Activated naive CD4-positive, alpha-beta T cell (primary cell): ENCODE measurements at places on chromosomes 4 and X.

DNA sequence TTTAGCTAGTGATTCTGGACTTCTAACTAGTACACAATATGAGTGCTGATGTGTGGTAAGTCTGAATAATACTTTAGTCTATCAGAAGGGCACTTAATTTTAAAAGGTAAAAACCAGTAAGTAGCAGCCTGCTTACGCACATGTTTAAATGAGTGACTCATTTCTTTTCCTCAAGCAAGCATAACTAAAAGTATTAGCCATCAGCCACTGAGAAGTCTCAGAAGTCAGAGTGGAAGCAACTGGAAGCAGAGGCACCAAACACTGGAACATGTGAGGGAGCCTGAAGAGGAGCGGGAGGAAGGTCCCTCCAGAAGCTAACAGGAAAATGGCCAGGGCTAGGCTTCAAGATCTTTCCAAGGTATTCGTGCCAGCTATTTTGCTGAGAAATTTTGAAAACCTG is 257.7 kb downstream of the RAPGEF2 start:
- DNase-seq: no peak

GRCh38 chrX:65451663-65452062 is 82.9 kb downstream of the LAS1L start:
- DNase-seq: no peak

DNA sequence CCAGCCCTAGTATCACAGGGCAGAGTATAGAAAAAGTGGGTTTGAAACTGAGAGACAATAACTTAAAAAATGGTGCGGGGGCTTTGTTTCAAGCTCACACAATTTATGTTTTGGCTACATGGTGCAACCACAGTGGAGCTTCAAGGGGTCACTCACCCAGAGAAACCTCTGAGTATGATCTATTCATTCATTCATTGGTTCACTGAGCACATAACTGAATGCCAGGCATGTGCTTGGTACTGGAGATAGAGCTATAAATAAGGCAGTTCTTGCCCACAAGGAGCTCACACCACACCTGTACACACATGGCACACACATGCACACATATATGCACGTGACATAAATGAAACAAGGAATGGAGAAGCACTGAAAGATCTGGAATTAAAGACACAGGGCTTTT is 171.4 kb downstream of the NHS start:
- no peak for DNase-seq

DNA sequence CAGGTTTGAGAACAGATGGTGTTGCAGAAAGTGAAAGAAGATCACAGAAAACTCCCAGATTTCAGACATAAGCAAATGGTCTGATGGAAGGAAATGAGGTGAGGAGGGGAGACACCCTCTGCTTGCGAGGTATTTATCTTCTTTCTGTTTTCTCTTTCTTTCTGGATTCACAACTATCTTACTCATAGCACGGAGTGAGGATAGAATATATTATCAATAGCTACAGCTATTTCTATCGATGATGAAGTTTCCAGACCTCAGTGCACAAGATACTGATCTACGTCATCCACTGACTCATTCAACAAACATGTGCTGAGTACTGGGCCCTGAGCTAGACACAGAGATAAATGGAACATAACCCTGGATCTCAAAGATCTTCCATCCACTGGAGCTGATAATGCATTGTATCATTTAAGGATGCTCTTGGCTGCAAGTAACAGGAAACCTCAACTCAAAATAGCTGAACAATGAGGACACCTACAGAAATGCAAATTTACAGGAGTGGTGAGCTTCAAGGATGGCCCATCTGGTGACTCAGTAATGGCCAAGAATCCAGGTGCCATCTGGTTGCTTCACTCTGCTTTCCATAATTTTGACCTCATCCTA is 21.2 kb downstream of the SLC2A9 start:
- DNase-seq: no peak

DNA sequence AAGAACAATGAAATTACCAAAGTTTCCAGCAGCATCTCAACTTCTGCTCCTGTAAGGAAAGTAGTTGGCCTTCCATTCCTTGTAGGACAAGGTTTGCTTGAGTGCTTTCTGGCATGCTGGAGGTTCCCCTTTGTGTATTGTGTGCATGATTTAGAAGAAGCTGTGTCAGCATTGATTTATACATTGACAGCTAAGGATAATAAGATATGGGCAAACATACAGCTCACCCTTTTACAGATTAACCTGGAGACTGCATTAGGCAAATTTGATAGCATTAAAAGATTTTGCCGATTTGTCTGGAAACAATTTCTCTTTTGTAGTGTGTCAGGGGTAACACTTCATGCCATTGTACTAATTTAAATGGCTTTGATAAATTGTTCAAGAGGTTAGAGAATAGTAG is 221.8 kb upstream of the PACRGL start:
- no peak for DNase-seq

DNA sequence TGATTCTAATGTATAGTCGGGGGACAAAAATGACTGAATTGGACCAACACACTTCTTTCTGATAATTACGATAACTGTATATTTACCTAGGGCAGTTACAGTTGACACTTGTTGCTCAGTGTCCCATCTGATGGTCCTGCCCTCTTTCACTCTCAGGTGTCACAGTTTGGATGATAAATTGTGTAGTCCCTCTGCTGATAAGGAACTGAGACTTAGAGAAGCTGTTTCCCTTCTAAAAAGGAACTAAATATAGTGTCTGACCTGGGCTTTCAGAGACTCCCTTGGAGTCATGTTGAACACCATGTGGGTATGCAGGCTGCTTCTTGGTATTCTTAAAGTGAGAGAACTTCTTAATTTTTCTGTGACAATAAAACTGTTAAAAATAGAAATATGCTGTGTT is 23.7 kb upstream of the PNPLA4 start:
- no peak for DNase-seq

GRCh38 chrX:43882294-43882681 is at the start of gene MAOB:
TSS of gene MAOB (minus strand) at chrX:43882450. CDS start at chrX:43882299, 151 bp downstream.
- DNase-seq: no peak

DNA sequence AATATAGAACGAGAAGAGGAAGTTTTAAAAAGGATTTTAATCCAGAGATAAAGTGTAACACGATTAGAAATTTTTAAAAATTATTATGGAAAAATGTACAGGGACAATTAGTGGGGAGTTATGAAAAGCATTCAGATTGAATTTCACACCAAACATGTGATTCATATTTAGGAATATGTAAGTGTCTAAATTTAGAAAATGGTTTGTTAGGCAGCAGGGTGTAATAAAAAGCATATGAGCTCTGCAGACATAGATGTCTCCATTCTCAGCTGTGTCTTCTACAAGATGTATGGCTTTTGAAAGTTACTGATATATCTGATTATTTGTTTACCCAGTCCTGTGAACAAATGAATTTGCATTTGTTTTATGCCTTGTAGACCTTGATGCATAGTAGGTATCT is 638.9 kb upstream of the AGA start:
- no peak for DNase-seq

GRCh38 chr4:147312376-147313046 is 168.4 kb upstream of the EDNRA start:
- no peak for DNase-seq

- no peak for DNase-seq
These were observed 36.6 kb downstream of the HELT start for GRCh38 chr4:185054886-185055285.

GRCh38 chrX:40056420-40056819 is 41.3 kb downstream of the BCOR start:
- no peak for DNase-seq

DNA sequence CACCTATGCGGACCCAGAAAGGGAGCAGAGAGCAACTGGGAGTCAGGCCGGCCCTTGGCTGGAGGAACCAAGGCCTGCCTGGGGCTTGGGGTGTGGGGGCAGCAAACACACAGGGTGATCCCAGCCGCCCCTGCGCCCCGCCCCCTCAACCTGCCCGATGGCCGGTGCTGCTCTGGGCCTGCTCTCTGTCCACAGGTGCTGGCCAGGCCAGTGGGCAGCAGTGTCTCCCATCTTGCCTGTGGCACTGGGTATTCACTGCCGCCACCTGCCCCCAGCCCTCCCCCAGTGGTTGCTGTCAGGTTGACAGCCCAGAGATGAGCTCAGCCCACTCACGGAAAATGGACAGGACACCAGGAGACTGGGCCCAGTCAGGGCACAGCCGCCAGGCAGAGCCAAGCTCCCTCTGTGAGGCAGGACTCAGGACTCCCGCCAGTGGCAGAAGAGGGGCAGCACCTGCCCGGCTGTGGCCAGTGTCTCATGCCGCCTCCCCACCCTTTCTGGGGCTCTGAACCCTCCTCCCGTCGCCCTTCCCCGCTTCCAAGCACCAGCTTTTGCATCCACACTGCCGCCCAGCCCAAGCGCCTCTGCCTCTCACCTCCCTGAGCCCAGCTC is 4.7 kb downstream of the NKX1-1 start:
- no peak for DNase-seq

DNA sequence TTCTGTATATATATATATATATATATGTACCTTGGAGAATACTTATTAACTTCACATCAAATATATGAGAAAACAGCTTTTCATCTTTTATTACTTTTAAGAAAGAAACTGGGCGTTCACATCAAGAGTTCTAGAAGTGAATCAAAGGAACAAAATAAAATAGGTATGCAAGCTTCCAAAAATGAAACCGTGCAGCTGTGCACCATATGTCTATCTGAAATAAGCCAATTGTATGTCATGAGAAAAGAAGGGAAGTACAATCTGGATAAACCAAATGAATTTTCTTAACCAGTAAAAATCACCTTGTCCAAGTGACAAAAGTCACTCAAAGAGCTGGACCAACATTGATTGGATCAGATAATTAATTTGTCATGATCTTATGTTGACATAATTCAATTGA is 405.4 kb upstream of the TECRL start:
- no peak for DNase-seq

DNA sequence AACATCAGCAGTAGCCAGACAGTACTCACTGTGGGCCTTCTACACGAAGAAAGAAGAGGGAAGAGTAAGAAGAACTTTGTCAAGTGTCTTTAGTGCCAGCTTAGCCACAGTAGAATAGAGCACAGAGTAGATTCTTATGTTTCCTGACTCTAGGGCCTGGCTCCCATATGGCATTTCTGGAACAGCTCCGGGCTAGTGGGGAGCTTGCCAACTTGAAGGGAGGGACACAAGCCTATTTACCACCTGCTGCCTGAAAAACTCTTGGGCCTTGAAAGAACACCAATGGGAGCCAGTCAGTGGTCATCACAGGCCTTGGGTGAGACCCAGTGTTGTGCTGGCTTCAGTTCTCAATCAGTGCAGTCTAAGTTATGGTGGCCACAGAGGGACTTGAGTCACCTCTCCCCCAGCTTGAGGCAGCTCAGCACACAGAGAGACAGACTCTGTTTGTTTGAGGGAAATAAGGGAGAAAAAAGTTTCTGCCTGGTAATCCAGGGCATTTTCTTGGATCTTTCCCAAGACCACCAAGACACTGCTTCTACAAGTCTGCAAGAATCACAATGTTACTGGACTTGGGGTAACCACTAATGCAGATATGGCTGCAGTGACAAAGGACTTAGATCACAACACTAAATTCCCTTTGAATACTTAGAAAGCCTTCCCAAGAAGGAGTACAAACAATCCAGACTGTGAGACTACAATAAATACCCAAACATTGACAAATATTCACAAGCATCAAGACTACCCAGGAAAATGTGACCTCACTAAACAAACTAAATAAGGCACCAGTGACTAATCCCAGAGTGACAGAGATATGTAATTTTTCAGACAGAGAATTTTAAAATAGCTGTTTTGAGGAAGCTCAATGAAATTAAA is 261.0 kb upstream of the NDST3 start:
- no peak for DNase-seq

GRCh38 chr4:37802068-37802666 is 24.3 kb upstream of the PGM2 start:
- no peak for DNase-seq

- no peak for DNase-seq
These were observed 468.9 kb downstream of the GRIA2 start for GRCh38 chr4:157689476-157689875.

DNA sequence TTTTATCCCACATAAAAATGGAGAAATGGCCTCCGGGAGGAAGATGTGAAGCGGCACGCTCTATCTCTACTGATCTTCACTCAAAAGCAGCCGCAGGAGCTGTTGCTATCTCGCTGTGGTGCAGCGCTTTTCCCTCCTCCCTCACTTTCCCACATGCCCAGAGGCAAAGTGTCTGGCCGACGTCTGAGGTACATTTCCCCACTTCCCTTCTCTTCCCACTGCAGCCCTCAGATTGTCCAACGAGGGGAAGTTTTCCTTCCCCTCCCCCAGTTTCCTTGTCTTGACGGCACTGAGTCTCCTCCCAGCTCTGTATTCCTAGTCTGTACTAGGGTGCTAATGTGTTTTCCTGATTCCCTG is 660 bp upstream of the COL25A1 start:
- no peak for DNase-seq

GRCh38 chrX:53435997-53436396 is 1.8 kb upstream of the HSD17B10 start:
- no peak for DNase-seq

- DNase-seq: no peak
These were observed 73.0 kb upstream of the ADGRG2 start for GRCh38 chrX:19195243-19195610.

- DNase-seq: no peak
These were observed 268.6 kb upstream of the VCX start for GRCh38 chrX:7574325-7574724.

- no peak for DNase-seq
These were observed 102.0 kb downstream of the FNIP2 start for GRCh38 chr4:158870626-158871334.

DNA sequence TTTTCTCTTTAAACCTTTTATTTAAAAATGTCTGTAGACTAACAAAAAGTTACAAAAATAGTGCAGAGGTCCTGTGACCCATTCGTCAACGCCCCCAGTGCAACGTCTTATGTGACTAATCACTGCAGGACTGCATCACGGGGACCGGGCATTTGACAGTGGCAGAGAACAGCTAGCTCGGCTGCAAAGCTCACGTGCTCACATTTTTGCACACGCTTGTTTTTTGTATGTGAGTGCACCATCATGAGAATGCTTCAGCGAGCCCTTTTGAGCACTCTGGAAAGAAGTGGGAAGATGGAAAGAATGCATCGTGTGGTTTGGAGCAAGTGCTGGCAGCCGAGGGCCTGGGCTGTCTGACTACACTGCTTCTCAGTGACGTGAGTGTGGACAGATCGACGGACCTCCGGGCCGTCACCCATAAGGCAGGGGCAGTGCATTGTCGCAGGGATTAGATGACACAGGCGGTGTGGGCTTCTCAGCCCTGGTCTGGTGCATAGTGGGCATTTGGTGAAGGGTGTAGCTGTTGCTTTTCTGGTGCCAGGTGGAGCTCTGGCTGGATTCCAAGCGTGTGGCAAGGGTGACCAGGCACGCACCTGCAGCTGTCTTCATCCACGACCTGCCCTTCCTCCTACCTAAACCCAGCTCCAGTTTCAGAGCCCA is 17.7 kb downstream of the SPON2 start:
- DNase-seq: no peak

- no peak for DNase-seq
These were observed 36.2 kb downstream of the ZFP42 start for GRCh38 chr4:188031751-188032150.

- no peak for DNase-seq
These were observed 337.9 kb upstream of the FGF13 start for GRCh38 chrX:139049465-139049864.
